RWPE1 (cell line): ENCODE measurements at places on chromosomes 6 and 20.

- DNase-seq, result no peak
Observed at GRCh38 chr6:116016846-116017545, 43.7 kb downstream of the FRK start.

- DNase-seq, result peak; percentile 24
Observed at GRCh38 chr6:168284187-168284586, 35.4 kb downstream of the DACT2 start.

- peak; percentile 55 for DNase-seq
Observed at GRCh38 chr6:10419749-10420545, 5.1 kb upstream of the TFAP2A start.

DNA sequence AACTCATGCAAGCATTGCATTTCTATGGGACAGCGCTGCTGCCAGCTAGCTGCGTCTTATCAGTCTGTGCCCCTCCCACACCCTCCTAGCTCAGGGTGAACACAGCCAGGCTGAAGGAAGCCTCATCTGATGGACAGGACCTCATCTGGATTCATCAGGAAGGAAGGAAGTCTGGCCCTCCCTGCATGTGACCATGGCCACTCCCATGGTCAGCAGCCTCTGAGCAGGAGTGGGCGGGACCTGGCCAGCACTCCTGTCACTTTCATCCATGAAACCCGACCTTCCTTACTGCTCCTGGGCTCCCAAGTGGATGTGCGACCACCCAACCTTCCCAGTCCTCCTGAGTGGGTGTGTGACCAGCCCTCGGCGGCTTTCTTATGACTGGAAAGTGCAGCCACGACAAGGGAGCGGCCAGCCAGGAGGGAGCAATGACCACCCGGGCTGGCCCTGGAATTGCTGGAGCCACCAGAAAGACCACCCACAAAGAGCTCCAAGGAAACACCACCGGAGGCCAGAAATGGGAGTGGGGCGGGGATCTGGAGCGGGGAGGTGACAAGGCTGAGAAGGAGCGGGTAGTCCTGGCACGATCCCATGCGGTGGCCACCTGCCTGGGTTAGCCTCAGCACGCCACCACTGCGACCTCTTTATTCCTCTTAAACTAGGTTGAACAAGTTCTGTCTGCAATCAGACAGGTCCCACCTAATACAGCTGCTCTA lies 241.2 kb downstream of the TTLL2 start:
- DNase-seq, result no peak

- no peak for DNase-seq
Observed at GRCh38 chr6:111838749-111839484, 34.3 kb downstream of the FYN start.

DNA sequence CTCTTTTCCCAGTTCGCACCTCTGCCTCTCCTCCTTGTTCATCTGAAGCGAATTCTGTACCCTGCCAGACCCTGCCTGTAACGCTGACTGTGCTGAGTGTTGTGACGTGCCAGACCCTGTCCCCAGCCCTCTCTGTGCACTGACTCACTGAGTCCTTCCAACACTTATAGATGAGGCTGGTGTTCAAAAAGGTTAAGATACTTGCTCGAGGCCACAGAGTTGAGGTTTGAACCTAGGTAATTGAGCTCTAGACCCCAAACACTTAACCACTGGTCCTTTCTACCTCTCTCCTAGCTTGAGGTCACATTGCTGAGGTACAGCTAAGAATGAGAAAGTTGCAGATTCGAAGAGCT lies 45.7 kb upstream of the NEDD9 start:
- no peak for DNase-seq

- DNase-seq, result no peak
Observed at GRCh38 chr6:147106759-147107401, 97.3 kb upstream of the STXBP5 start.

DNA sequence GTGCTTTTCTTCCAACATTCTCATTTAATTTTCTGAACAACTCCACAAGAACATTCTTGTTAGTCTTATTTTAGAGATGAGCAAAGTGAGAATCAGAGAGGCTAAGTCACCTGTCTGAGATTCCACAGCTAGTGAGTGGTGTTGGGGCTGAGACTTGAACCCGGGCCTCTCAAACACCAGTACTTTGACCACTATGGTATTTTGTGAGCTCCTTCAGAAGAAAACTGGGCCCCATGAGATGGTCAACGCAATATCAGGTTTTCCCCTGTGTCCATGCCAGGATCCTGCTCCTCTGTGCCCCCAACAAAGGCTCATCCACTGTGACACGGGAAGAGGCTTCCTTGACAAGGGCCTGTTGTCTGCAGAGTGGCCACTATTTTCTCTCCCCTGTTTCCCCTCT lies 51.9 kb downstream of the MAFB start:
- DNase-seq, result no peak

GRCh38 chr20:6525447-6526303 lies 241.8 kb upstream of the BMP2 start:
- DNase-seq, result no peak

DNA sequence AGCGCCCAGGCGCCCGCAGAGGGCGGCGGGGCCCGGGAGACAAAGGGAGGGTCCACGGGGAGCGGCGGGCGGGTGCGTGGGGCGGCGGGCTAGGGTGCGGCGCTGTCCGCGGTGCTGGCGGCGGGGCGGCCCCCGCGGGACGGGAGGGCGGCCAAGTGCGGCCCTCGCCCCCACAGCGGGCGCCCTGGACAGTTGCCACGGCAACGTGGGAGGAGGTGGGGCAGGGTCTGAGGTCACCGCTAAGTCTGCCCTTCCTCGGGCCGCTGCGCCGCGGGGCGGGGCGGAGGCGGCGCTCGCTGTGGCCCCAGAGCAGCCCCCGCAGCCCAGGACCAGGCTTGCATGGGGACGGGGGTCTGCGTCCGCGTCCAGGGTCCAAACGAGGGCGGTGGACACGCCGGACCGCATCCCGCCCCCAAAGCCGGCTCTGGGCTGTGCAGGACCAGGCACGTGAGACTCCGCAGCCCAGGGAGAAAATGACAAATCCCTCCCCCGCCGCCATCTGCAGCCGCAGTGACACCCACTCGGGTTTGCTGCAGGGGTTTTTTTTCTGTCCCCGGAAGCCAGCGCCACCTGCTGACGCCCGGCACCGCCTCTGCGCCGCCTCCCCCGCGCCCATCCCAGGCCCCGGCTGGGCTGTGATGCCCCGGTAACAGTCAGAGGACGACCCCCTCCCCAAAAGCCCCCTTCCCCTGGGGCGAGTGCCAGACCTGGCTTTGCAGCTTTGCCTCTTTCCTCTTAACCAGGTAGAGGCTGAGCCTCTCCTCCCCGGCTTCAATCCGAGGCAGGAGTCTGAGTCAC lies 36.8 kb downstream of the YTHDF1 start:
- DNase-seq, result peak; percentile 65

- no peak for DNase-seq
Observed at GRCh38 chr6:102068349-102068929, 674.9 kb downstream of the GRIK2 start.

GRCh38 chr6:23611776-23612381 lies 514.1 kb upstream of the NRSN1 start:
- DNase-seq, result no peak
